SJCRH30 (cell line): ENCODE measurements at places on chromosomes 3 and 15.

DNA sequence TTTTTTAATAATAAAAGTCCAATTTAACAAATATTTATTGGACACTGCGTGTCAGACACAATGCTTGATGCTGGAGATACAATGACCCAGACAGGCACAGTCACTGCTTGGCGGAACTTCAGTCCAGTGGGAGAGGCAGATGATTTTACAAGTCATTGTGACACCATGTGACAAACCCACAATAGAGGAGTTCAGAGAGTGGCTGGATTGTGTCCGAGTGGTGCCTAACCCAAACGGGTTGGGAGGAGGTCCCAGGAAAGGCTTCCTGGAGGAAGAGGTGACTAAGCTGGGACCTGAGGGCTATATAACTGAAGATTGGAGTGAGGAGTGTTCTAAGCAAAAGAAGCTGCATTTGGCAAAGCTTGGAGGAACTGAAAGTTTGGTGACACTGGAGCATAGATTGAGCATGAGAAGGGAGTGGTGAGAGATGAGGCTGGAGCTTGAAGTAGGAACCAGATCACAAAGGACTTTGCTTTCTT, 41.4 kb downstream of the CRTC3 start:
- no peak for DNase-seq

DNA sequence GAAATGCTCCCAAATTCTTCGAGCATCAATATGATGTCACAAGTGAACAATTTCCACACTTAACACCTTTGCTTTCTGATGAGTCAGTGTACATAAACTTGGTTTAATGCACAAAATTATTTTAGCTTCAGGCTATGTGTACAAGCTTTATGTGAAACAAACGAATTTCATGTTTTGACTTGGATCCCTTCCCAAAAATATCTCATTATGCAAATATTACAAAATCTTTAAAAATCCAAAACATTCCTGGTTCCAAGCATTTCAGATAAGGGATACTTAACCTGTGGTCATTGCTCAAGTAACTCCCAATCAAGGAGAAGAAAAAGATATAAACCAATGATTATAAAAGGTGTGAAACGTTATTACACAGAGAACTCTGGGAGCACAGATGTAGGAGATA, 25.2 kb downstream of the RAB5A start:
- no peak for DNase-seq

GRCh38 chr3:64319391-64319790, 94.1 kb upstream of the PRICKLE2 start:
- no peak for DNase-seq

DNA sequence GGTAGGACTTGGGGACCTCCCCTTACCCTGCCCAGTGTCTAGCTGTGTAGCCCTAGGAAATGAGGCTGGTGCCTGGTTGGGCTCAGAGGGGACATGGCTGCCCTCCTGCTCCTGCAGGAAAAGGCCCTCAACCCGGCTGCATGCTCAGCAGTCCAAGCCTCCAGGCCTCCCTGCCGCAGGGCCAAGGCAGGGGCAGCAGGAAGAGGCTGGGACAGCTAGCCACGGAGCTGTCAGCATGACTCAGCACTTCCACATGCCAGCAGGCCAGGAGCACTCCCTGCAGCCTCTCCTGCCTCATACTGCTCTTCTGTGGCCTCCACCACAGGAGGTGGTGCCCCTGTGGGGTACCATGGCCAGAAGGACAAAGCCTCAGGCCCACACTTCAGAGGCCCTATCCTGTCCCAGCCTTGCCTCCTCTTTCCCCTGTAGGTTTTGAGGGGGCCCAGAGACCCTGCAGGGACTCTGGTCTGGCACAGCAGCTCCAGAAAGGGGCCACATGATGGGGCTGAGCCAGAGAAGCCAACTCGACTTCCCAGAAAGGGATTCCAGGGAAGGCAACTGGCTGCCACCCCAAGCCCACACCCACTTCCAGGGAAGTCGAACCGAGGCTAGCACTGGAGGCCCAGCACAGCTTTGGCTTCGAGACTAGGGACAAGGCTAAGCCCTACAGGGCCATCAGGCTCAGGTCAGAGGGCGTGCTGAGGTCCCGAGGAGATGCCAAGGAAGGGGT, 19.5 kb downstream of the TKT start:
- DNase-seq, result no peak

- no peak for DNase-seq
These were observed 38.2 kb downstream of the ATP2B2 start for GRCh38 chr3:10467204-10467603.

DNA sequence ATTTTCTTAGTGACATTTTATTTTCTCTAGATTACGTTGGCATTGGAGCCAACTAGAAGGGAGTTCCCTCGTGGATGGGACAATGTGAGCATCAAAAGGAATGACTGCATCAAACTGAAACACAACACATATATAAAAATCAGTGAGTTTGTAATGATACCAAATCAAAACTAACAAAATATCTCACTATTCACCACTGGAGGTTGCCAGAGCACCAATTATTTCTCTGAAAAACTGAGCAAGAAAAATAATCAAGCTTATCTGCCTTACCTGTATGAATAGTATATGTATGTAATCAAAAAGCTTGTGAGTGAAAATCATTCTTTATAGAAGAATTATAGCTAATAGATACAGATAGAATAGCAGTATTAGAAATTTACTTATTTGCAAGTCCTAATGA, 46.8 kb upstream of the OTOL1 start:
- no peak for DNase-seq

GRCh38 chr15:70120958-70121623, 23.4 kb upstream of the TLE3 start:
- DNase-seq, result peak; percentile 25

GRCh38 chr3:32347343-32348125, 44.1 kb upstream of the CMTM7 start:
- no peak for DNase-seq
